ENCODE measurements at places on chromosomes 7 and 10.

GRCh38 chr7:125386211-125386610 is 456.6 kb upstream of the POT1 start:
- DNase-seq = no peak

DNA sequence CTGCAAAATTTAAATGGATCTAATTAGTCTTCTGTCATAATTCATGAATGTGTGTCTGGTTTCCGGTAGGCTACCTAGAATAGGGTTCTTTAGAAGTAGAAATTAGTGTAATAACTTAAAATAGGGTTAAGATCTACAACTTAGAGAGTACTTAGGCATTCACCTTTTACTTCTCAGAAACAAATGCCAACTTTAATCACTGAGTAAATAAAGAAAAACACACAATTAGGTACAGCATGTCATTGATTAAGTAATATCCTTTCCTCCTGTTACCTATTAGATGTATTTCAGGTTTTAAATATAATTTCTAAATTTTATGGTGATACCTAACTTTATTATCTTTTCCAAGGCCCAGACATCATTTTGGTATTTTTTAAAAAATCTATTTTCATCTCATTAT is 9.3 kb downstream of the ANKRD7 start:
- DNase-seq = no peak

DNA sequence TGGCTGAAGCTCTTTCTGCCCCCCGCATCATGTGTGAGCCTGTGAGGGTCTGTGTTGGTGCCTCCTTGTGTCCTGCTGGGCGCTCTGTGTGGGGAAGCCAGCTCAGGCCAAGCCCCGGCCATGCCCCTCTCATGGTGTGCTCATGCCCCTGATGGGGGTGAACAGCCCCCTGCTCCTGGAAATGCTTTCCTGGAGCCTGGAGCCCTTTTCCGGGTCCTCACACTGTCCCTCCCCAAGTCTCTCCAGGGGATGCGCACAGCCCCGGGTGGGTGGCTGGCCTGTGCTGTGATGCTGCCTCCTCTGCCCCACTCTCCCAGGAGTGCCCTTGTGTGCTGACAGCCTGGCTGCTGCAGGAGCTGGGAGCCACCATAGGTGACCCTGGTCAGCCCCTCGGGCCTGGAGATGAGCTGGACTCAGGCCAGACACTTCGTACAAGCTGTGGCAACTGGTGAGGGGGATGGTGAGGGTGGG is 20.8 kb upstream of the ZNF862 start:
- no peak for DNase-seq

DNA sequence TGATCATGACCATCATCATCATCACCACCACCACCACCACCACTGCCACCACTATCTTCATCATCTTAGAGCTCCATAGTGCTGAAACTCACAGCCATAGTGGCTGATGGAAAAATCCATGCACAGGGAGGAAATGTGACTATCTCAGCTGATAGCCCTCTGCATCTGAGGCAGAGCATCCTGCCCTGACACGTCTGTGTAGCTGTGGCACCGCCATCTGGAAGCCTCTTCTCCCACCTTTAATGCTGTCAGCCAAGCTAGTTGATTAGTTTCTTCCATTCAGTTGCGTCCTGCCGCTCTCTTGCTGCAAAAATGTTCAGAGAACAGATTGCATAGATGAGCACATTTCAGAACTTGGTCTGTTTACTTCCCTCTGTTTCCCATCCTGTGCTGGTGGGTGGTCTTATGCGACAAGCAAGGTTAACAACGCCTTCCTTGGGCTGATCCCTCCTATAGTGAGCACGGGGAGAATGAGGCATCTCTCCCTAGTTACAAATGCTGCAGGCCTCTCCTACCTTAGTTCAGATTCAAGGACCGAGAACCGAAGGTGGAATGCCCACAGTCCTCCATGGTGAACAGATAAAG is 478.6 kb downstream of the PLXNA4 start:
- DNase-seq = no peak

- DNase-seq = no peak
Observed at GRCh38 chr7:47228386-47229014, 353.4 kb downstream of the TNS3 start.

DNA sequence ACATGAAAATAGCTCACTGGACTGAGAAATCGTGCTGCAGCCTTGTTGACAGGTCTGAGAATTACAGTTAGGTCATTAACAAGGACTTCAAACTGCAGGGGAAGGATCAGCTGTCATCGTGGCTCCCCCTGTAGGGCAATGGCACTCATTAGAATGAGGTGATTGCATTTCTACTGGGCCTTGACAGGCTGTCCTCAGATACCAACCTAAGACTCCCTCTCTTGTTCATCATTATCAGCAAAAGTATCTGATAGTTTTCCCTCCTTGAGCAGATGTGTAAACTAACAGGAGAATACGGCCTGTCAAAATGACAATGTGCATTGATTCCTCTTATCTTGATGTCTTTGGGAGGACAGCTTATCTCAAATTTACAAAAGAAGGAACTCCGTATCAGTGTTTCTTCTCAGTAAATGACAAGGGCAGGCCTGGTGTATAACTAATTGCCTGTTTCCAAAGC is 648.5 kb upstream of the LRRN3 start:
- DNase-seq = no peak

- no peak for DNase-seq
Observed at GRCh38 chr10:76880931-76881330, 756.7 kb downstream of the KCNMA1 start.

All from activated naive CD4-positive, alpha-beta T cell (primary cell).